HFFc6 (cell line): ENCODE measurements at places on chromosomes 12 and 14.

DNA sequence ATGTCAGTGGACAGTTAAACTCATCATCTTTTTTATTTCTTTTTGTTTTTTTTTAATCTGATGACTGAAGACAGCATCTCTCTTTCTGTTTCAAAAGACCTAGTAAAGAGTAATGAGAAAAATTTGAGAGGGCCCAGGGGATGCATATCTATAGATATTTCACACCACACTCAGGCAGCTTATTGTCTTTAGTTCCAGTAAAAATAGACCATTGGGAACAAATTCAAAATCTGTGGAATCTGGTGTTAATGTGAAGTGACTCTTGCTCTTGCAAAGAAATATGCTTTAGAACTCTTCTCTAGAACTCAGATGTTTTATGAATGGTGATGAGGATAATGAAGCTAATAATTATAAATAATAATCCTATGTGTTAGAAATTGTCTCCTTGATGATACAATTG is 214.5 kb upstream of the ATP2B1 start:
- H3K27ac ChIP-seq = no peak overlapping the region
- no peaks in the 10 kb centered on the region for H3K36me3 ChIP-seq
- peaks cover 6% of the 10 kb centered on the region; the same call in 1 of the 2 replicates for H3K4me1 ChIP-seq

DNA sequence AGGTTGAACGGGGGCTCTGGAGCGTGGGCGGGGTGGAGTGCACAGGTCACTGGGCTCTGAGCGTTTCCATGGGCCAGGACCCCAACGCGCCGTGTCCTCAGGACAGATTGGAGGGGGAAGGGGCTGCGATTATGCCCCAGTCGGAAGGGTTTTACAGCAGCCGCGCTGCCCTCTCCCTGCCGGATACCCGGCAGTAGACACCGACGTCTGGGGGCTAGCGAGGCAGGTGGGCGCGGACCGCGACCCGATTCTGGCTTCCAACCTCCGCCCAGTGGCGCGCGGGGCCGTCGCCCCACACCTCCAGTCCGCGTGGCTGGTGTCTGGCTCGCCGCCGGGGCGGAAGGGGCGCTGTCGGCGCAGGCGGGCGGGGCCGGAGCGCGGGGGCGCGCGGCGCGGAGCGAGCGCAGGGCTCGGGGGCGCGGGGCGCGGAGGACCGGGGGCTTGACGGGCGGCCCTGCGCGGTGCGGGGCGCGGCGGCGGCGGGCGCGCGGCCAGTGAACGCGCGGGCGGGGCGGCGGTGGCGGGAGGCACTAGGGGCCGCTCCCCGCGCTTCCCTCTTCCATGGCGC is 2.4 kb upstream of the KIF26A start:
- H3K4me1 ChIP-seq = no peaks in the 10 kb centered on the region
- no peaks in the 10 kb centered on the region for H3K36me3 ChIP-seq
- peaks cover 20% of the 10 kb centered on the region for H3K27me3 ChIP-seq
- H3K4me3 ChIP-seq = no peak overlapping the region
- H3K27ac ChIP-seq = no peak overlapping the region

DNA sequence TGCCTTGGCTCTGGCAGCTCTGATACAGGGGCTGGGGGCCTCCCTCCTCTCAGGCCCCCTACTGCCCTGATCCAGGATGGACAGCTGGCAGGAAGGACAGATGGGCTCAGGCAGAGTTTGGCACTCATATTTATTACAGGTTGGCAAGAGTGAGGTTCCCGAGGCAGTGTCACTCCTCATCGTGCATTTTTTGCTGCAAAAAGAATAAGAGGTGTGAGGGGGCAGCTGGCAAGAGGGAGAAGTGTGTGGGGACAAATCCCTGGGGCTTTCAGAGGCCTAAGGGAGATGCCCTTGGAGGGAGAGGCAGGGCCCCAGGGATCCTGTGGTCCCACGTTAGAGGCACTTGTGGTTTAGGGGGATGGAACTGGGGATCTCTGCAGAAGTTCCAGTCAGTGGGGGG is 5.0 kb downstream of the CMTM5 start:
- peaks cover 36% of the 10 kb centered on the region for H3K27me3 ChIP-seq
- H3K27ac ChIP-seq = no peak overlapping the region
- DNase-seq = no peak
- no peak overlapping the region for H3K4me3 ChIP-seq
- no peaks in the 10 kb centered on the region for H3K4me1 ChIP-seq
- no peaks in the 10 kb centered on the region for H3K36me3 ChIP-seq

- H3K4me1 ChIP-seq = peaks cover 11% of the 10 kb centered on the region
- no peak for DNase-seq
- H3K27me3 ChIP-seq = no peaks in the 10 kb centered on the region
- peaks cover 28% of the 10 kb centered on the region for H3K36me3 ChIP-seq
- no peak overlapping the region for H3K27ac ChIP-seq
These were observed 34.0 kb downstream of the JDP2 start for GRCh38 chr14:75461755-75462349.

DNA sequence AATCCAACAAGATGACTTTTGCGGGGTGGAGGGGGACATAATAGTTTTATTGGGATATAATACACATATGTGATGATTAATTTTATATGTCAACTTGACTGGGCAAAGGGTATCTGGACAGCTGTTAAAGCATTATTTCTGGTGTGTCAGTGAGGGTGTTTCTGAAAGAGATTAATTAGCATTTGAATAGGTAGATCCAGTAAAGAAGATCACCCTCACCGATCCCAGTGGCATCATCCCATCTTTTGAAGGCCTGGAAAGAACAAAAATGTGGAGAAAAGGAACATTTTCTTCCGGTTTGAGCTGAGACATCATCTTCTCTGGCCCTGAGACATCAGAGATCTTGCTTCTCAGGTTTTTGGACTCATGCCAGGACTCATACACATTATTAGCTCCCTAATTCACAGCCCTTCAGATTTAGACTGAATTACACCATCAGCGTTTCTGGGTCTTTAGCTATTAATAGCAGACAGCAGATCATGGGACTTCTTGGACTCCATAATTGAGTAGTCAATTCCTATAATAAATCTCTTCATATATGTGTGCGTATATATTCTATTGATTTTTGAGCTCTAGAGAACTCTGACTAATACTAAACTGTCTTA is 283.6 kb downstream of the PCNX1 start:
- H3K27ac ChIP-seq = no peak overlapping the region
- no peaks in the 10 kb centered on the region for H3K36me3 ChIP-seq
- H3K4me1 ChIP-seq = peaks cover 8% of the 10 kb centered on the region; the same call in 1 of the 2 replicates
- no peak overlapping the region for H3K4me3 ChIP-seq

DNA sequence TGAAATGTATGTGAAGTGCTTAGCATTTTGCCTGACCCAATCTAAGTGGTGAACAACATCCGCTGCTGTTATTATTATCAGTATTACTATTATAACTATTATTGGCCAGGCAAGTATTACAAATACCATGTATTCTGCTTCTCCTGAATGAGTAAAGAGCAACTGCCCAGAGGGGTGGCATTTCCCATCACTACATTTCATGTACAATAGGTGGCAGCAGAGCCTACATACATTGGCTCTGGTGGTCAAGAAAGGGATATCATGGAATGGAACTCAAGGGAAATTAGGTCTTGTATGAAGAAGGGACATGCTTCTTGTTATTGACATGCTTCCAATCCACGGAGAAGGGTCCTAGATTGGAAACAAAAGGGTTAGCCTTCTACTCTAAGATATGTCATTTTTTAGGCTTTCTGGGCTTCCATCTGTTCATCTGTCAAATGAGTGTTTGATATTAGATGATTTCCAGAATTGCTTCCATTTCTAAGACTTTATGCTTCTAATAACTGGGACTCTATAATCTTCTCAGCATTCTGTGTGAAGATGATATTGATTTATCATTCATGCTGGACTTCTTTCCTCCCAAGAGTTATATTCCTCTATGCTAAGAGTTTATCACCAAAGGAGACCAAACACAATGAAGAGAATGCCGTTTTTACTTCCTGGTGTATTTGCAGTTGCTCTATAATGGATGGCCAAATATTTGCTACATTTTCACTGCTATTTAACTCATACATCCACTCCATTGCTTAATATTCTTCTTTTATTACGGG is 239.1 kb downstream of the SSPN start:
- no peaks in the 10 kb centered on the region for H3K36me3 ChIP-seq
- peaks cover under 1% of the 10 kb centered on the region; the same call in 1 of the 2 replicates for H3K4me1 ChIP-seq
- H3K27me3 ChIP-seq = no peaks in the 10 kb centered on the region
- DNase-seq = peak; percentile 69
- no peak overlapping the region for H3K4me3 ChIP-seq

- H3K27ac ChIP-seq = no peak overlapping the region
- peaks cover 7% of the 10 kb centered on the region for H3K27me3 ChIP-seq
- peaks cover 18% of the 10 kb centered on the region for H3K4me1 ChIP-seq
- H3K36me3 ChIP-seq = no peaks in the 10 kb centered on the region; the same call in 1 of the 2 replicates
- H3K4me3 ChIP-seq = no peak overlapping the region
These were observed 30.2 kb upstream of the FRS2 start for GRCh38 chr12:69440016-69440415.

GRCh38 chr12:48866052-48866711 is 512 bp upstream of the RND1 start:
- H3K27ac ChIP-seq = no peak overlapping the region
- H3K36me3 ChIP-seq = no peaks in the 10 kb centered on the region
- H3K27me3 ChIP-seq = peaks cover 29% of the 10 kb centered on the region
- peaks cover 13% of the 10 kb centered on the region for H3K4me1 ChIP-seq
- peak overlapping the region; percentile 91 for H3K4me3 ChIP-seq

GRCh38 chr12:121297435-121297991 is 1.0 kb upstream of the CAMKK2 start:
- no peaks in the 10 kb centered on the region for H3K36me3 ChIP-seq
- peak overlapping the region; percentile 80 for H3K4me3 ChIP-seq
- H3K4me1 ChIP-seq = peaks cover 12% of the 10 kb centered on the region
- peak; percentile 23 for DNase-seq

- H3K27me3 ChIP-seq = no peaks in the 10 kb centered on the region
- peaks cover 23% of the 10 kb centered on the region for H3K4me1 ChIP-seq
- H3K4me3 ChIP-seq = no peak overlapping the region
- H3K36me3 ChIP-seq = peaks cover 10% of the 10 kb centered on the region
These were observed 112.5 kb downstream of the PTPRQ start for GRCh38 chr12:80556566-80556965.

- peak overlapping the region; percentile 80 for H3K4me3 ChIP-seq
- peak overlapping the region; percentile 97 for H3K27ac ChIP-seq
- peaks cover 1% of the 10 kb centered on the region for H3K27me3 ChIP-seq
- no peak for DNase-seq
- H3K4me1 ChIP-seq = peaks cover 72% of the 10 kb centered on the region
- H3K36me3 ChIP-seq = peaks cover 28% of the 10 kb centered on the region
These were observed 4.1 kb upstream of the KRT18 start for GRCh38 chr12:52944683-52945388.

DNA sequence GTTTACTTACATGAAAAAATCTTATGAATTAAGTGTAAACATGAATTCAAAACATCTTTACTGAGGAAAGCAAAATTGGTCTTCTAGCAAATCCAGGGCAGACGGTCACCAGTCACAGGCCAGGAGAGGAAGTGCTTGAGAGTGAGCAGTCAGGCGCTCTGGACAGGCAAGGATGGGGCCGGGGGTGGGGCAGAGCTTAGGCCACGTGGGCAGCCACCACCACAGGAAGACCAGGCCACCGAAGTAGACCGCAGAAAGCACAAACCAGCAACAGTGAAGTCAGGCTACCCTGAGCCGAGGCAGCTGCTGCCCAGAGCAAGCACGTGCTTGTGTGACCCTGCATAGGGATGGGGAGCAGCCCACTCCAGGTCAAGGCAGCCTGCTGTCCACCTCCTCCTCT is 33.5 kb downstream of the SLC6A12 start:
- H3K4me3 ChIP-seq = no peak overlapping the region
- no peak overlapping the region for H3K27ac ChIP-seq
- peaks cover 56% of the 10 kb centered on the region for H3K4me1 ChIP-seq
- no peaks in the 10 kb centered on the region for H3K36me3 ChIP-seq
- H3K27me3 ChIP-seq = no peaks in the 10 kb centered on the region
- DNase-seq = no peak

DNA sequence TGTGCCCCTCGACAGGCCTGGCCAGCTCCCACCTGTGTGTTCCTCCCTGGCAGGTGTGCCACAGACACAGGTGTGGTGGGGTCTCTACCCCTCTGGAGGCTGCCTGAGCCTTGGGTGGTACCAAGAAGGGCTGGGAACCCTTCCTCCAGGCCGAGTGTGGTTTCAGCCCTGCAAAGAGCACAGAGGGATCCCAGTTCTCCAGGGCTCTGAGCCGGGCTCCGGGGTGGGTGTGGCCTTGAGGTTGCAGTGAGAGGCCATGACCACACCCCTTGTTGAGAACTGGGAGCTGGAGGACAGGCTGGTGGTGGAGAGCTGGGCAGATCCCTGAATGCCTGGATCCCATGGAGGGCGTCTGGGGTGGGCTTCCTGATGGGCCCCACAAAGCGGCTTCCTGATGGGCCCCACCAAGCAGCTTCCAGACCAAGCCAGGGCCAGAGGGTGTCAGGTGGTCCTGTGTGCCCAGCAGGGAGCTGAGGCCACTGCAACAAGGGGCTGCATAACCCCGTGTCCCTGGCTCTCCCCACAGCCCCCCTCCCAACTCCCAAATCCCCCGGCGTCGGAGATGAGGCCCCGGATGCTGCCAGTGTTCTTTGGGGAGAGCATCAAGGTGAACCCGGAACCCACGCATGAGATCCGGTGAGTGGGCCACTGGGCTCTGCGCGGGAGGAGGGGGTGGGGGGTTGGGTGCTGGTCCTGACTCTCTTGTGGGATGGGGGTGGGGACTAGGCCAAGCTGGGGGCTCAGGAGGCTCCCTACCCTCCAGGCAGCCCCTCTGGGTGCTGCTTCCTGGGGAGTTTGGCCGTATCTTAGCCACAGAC is 16.6 kb downstream of the RFLNA start:
- no peak overlapping the region for H3K4me3 ChIP-seq
- H3K27me3 ChIP-seq = peaks cover 35% of the 10 kb centered on the region
- H3K4me1 ChIP-seq = peaks cover 3% of the 10 kb centered on the region; the same call in 1 of the 2 replicates
- DNase-seq = no peak
